B cell (primary cell): ENCODE measurements at places on chromosomes 6 and 20. TPM values are rescaled to one million over a fixed set of nuclear protein-coding genes. Genes with fewer than 3 reads are reported as not detected.

DNA sequence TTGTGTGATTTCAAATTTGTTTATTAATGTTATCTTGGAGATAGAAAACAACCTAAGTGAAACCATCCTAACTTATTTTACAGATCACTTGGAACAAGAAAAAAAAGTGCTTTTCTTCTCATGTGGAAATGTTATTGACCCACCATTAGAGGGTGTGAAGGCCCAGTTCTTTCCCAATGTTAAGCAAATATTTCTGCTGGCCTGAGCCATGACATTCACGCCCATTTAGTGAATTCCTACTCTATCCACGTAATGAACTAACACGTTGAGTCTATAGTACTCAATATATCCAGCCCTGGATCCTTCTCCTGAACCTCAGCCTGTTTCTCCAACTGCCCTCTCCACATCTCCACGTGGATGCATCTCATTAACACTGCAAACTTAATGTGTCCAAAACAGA, 180.6 kb upstream of the ZFP64 start:
- DNase-seq, result no peak

DNA sequence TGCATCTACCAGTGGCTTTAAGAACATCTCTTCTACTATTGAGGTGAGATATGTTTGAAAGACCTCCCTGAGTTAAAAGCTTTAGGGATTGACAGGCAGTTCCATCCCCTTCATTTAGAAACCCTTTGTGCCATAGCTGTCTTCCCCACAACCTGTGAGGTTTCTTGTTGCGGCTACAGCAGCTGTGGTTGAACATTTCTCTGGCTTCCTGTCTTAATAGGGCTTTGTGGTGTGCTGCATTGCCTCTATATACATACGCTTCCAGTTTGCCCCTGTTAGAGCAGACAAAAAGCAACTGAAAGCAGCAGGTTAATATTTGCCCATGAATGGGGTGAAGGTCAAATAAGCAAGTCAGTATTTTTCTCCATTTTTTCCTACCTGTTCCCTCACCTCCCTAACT, 210.2 kb downstream of the TMEM200A start:
- DNase-seq, result peak; percentile 10

DNA sequence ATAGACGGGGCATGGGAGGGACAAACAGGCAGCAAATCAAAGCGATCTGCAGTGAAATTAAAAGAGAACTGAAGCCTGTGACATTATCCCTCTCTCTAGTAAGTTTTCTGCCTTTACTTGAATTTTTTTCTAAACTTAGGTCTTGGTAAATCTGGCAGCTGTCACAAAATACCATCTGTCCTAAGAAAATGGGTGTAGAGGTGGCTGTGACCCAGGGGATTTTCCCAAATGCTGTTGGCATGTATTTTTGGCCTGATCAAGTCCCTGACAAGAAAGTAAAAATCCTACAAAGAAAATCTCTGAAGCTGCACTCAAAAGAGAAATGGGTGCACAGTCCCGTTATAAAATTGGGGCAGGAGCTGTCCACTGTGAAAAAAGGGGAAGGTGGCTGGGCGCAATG, 30.2 kb upstream of the F13A1 start:
- no peak for DNase-seq

DNA sequence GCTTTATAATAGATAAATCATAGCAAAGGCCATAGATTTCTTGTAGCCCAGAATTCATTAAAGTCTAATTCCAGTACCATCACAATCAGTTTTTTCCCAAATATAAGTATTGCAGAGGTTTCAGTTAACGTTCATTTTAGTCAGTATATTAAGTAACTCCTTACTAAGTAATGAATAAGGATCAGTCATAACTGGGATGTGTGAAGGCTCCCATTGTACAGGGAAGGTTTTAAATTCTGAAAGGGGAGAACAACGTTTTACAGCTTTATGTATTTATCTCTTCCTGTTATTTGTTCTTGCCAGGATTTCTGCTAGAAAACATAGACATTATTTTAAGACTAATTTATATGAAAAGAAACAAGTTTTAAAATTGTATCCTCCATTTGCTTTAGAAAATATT, 215.5 kb upstream of the LAMP5 start:
- no peak for DNase-seq

GRCh38 chr20:43188234-43188653, 1.5 kb downstream of the PTPRT start:
- no peak for DNase-seq

DNA sequence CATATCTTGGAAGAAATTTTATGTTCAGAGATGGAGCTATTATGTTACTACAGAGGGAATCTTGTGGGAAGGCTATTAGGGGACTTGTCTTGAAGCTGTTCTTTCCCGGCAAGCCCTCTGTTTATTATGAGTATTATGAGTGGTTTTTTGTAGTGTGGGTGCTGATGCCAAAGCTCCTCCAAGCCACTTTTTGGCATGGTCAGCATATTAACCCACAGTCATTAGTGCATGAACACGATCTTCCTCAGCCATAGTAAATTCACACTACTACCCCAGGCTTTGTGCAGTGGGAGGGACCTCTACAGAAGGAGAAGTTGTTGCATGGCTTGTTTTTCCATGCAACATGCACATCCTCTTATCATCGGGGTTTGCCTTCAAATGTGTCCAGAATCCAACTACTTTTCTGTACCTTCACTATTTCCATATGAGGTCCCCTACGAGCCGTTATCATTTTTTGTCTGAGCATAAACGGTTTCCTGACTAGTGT, 6.5 kb upstream of the BMP6 start:
- DNase-seq, result no peak

DNA sequence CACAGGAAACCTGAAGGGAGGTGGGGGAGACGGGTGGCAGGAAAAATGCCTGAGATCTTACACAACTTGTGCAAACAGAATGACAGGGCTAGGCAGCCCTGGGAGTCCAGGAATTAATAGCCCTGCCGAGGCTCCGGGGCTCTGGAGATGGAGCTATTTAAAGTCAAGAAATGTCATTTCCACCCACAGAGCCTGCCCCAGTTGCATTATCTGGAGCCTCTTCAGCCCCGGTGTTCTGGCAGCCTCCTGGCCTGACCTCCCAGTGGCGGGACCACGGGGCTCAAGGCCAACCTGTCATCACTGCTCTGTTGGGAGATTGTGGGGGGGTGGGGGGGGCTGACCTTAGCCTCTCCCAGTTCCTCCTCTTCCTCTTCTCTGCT, 28.5 kb upstream of the SCUBE3 start:
- no peak for DNase-seq

GRCh38 chr6:10736731-10737130, 10.9 kb upstream of the TMEM14B start:
- no peak for DNase-seq

DNA sequence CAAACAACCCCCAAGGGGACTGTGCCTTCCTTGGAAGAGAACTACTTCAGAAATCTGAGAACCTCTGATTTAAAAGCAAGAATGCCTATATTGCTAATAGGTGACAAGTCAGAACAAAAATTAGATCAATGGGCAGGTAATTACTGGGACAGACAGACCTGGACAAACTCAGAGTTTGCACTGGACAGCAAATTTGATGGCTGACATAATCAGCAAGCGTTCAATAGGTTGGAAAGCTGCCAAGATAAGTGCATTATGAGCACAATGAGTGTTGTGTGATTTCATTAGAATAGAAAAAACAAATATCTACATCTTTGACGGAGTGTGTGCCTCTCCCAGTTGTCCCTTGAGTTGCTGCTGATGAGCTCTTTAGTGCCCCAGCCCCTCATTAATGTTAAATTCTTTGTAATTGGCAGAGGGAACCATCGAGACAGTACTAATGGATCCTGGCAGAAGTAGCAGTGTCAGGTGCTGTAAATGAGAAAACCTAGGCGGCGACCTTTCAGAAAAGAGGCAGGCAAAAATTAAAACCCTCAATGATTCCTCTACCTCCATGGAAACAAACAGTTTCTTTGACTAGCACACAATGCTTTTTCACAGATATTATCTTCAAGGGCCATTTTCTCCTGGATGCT, 116.5 kb upstream of the COL21A1 start:
- DNase-seq, result no peak

- DNase-seq, result peak; percentile 32
Measured at GRCh38 chr6:360764-361373, 30.7 kb upstream of the IRF4 start.

GRCh38 chr6:36979347-36979742, 6.7 kb downstream of the MTCH1 start:
- DNase-seq, result peak; percentile 42

- no peak for DNase-seq
Measured at GRCh38 chr6:39891353-39891752, 42.9 kb downstream of the MOCS1 start.

GRCh38 chr6:144918073-144918472, 632.9 kb downstream of the UTRN start:
- DNase-seq, result no peak

DNA sequence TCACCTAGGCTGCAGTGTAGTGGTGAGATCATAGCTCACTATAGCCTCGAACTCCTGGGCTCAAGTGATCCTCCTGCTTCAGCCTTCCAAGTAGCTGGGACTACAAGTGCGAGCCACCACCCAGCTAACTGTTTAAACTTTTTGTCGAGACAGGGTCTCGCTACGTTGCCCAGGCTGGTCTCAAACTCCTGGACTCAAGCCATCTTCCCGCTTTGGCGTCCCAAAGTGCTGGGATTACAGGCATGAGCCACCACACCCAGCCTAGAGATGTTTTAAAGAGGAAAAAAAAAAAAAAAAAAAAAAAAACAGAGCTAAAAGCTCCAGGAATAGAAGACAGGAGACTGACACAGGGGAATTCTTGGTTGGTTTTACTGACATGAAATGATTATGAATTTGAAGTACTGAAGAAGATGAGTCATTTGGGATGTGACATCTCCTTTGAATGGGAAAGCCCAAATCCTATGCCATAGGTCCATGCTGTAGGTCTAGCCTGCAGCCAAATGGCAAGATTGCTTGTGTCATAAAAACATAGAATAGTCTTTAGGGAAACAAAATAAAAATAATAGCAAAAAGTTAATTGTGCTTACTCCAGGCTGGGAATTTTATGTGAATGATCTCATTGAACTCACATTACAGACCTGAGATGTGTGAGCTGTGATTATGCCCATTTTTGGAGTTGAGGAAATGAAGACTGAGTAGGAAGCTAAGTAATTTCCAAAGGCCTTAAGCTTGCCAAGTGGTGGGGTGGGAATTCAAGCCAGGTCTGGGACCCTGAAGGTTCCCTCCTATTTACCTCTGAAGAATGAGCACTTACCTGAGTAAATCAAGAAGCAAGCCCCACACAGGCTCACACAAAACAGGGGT, 24.3 kb upstream of the NHSL1 start:
- no peak for DNase-seq

GRCh38 chr6:150016324-150017185, 8.8 kb downstream of the RAET1L start:
- DNase-seq, result peak; percentile 85

DNA sequence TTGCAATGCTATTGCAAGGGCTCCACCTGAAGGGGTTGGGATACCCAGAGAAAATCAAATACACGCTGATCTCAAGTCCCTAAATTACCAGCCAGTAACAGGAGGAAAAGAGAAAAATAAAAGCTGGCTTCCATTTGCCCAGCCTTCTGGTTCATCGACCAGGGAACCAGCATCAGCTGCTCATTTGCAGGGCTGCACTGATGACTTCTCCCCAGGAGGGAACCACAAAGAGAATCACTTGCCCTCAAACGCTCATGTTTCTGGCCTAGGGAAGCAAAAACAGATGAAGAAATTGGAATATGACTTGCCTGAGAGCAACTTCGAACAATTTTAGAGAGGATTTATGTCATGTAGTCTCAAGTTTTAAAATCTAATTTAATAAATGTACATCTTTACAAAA, 119.7 kb downstream of the SH3BGRL2 start:
- no peak for DNase-seq

DNA sequence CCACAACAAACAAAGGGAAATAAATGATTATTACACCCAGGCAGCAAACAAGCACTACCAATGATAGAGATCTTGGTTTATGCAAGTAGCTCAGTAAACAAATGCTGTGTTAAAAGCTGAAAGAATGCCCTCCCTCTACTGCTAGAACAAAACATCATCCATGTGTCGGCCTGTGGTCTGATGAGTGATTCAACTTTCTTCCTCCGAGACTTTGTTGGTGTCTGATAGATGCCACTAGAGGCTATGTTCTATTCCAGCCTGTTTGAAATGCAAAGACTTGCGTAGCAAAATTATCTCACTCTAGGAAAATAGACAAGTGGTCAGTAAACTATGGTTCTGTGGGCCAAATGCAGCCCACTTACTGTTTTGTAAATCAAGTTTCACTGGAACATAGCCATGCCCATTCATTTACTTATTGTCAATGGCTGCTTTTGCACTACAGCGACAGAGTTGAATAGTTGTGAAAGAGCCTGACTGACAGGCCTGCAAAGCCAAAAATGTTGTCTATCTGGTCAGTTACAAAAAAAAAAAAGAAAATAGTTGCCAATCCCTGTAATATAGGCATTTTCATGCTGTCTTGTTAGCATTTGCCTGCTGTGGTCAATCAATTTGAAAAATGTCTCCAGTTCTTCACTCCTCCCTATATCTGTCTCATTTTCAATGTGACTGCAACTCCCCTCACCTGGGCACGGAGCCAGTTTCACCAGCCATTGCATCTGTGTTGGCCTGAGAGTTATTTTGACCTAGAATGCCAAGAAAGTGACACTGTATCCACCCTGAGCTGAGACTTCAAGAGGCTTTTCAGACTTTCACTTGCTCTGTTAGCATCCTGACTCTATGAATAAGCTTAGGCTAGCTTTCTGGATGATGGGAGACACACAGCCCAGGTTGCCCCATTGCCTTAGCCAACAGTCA, 544.6 kb upstream of the BTBD3 start:
- DNase-seq, result no peak

DNA sequence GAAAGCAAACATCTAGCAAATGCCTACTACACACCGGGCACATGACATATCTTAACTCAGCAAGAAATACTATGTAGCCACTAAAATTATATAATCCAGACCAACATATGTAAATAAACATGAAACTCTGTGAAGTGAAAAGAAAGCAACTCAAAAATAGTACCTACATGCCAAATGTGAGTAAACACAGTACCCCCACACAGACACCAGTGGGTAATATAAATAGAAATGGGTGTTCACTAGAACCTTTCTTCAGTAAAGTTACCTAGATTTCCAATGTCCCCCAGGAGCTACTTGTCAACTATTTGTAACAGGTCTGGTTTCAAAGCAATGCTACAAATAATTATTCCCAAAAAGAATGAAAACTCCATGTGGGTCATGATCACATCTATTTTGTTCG, 25.5 kb downstream of the TRERF1 start:
- no peak for DNase-seq

DNA sequence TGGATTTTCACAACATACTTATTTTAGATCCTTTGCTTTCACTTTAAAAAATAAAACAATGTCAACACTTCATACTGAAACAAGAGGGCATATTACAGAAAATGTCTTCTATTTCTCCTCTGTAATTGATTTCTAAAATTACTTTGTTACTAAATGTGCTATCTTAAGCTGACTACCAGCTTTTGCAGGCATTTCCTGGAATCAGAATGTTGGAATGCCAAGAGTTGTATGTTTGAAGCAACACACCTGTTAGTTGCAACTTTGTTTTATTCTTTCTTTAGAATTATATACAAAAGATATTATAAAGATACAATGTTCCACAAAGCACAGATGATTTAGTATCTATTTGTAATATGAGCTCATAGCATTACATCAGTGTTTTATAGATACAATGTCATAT, 62.5 kb upstream of the TMEM170B start:
- no peak for DNase-seq

SEL1L2 gene
- not detected in 2 replicates for polyA plus RNA-seq

SPO11 gene
- polyA plus RNA-seq, result not detected in 2 replicates

PLN gene
- not detected in 2 replicates for polyA plus RNA-seq

PAX1 gene
- not detected in 2 replicates for polyA plus RNA-seq

PARD6B gene
- 0.84 and 0.91 TPM in 2 replicates for polyA plus RNA-seq

CLPSL2 gene
- not detected in 2 replicates for polyA plus RNA-seq

CD109 gene
- not detected in 2 replicates for polyA plus RNA-seq

SLC32A1 gene
- 0.16 TPM in 1 of 2 replicates, not detected in the other for polyA plus RNA-seq

GLP1R gene
- not detected in 2 replicates for polyA plus RNA-seq
